ENCODE measurements at places on chromosomes 2 and 18.

DNA sequence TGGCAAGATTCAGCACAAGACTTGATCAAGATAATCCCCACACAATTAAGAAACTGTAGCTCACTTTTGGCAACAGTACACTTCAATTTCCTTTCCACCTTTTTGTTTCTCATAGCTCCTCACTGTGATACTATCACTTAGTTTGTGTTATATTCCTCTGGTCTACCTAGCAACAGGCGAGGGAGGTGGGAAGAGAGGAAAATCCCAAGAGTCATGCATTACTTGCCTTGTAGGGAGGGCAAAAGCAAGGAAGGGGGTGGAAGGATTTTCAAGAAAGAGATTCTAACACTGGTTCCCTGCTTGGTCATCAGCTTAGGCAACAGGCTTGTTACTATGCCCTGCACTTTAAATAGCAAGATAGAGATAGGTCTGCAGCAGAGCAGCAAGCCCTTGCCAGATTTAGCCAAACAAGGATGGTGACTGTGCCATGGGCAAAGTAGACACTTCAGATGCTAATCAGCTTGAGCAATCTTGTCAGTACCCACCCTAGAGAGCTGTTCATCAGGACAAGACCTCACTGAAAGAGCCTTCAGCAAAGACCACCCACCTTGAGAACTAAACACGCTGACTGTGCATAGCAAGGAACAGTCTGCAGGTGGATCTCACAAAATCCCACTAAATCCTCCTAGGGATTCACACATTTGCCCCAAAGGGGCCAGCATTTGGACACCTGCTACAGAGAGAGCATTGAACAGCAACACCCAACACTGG, 134.6 kb downstream of the MBD2 start:
- DNase-seq, result no peak

DNA sequence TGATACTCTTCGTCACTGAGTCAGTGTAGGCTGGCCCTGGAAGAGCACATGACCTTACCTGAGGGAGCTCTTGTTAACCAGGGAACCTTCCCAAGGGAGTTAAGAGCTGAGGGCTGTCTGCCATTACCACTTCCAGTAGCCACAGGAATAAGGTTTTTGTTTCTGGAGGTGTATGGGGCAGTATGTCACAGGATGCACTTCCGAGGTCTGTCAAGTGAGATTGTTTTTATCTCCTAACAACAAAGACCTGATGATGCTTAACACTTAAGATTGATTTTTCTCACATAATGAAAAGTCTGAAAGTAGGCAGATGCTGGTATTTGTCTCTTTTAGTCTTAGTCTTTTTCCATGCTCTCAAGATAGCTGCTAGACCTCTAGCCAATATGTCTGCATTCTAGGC, 41.8 kb downstream of the PSMA8 start:
- DNase-seq, result no peak

- DNase-seq, result no peak
Observed at GRCh38 chr2:111025288-111025687, 95.4 kb upstream of the BCL2L11 start.

DNA sequence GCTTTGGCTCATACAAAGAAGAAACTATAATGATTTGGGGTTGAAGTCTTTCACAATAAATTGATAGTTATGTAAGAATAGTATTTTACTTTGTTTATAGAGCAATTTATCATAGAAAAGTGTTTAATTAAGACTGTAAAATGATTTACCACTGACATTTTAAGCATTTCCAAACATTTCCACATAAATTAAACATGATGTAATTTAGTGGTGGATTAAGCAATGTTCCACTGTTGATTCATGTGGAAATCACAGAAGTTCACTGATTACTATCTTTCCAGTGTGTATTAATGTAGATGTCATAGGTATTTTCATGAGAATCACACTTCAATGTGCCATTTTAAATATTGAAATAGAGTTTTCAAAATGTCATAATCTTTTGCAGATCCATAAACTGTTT, 40.1 kb upstream of the GRB14 start:
- DNase-seq, result no peak

DNA sequence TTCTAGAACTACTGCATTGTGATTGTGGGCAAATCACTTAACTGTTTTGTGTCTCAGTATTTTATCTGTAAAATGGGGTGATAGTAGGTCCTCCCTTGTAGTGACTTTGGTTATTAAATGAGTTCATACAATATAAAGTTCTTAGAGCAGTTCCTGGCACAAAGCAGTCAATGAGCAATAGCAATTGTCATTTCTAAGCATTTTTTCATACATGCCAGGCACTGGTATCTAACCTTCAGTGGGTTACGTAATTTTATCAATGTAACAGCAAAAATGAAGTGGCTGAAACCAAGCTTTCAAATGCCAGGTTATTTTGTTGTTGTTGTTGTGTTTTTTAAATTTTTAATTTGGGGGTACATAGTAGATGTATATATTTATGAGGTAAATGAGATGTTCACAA, 401.9 kb downstream of the MEIS1 start:
- no peak for DNase-seq

GRCh38 chr2:240155048-240155744, 14.7 kb upstream of the OTOS start:
- DNase-seq, result no peak

- no peak for DNase-seq
Observed at GRCh38 chr2:21740484-21740883, 616.7 kb downstream of the TDRD15 start.

DNA sequence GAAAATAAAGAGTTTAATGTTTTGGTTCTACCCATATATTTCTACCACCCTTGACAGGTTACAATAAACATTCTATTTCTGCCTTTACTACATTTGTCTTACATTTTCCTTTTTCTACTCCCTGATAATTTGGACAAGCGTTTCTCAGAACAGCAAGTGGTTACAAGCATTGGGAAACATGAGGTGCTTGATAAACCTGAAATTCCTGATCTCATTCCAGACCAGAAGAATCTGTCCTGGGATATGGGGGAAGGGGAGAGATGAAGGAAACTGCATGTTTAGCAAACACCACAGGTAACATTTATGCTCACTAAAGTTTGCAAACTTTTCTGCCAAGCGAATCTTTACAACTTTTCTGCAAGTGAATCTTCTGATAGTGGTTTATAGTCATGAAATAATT, 28.3 kb upstream of the DSC1 start:
- DNase-seq, result no peak

GRCh38 chr18:70234667-70235459, 29.4 kb upstream of the RTTN start:
- no peak for DNase-seq

- DNase-seq, result no peak
Observed at GRCh38 chr2:221293949-221294742, 278.0 kb downstream of the EPHA4 start.

DNA sequence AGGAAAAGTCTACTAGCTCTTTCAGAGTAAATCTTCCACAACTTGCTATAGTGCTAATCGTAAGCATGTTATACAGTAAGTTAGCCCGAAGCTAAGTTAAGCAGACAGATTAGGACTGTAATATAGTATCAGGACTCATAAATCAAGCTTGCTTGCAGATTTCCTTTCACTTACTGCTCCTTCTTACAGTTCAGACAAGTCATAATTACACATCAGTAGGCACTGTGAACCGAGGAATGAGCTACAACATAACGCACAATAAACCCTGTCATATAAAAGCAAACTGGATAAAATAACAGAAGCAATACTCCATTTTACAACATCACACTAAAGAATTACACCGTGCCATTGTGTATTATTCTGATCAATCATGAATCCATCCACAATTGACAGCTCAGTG, 832.6 kb upstream of the ZEB2 start:
- DNase-seq, result no peak

- DNase-seq, result no peak
Observed at GRCh38 chr2:117199511-117199910, 615.0 kb upstream of the DDX18 start.

DNA sequence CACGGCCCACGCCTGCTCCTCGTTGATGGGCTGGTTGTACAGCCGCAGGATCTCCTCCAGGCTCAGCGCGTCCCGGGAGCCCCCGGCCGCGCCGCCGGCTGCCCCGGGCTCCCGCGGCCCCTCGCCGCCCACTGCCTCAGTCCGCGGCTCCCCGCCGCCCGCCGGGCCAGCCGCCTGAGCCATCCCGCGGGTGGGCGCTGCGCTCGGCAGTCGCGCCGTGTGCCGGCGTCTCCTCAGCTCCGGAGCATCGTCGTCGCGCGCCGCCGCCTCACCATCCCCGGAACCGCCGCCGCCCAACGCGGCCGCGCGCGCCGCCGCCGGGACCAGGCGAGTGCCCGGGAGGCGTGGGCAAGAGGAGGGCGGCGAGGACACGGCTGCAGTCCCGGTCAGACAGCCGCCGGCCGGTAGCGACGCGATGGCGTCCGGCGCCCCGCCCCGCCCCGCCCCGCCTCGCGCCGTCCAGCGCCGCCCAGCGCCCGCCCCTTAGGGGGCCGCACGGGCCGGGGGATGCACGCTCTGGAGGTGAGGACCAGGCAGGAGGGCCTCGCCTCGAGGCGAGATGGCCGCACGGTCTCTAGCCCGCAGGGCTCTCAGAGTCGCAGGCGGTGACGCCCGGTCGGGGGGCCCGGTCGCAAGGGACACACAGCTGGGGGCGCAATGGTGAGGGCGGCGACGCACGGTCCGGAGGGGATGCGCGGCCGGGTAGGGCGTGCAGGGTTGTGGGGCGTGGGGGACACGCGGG, at the start of gene SPIRE1:
Gene SPIRE1 (minus strand): TSS at position 424 of the 742 bp plus-strand sequence. CDS start 241 bp downstream, at position 183.
- no peak for DNase-seq

DNA sequence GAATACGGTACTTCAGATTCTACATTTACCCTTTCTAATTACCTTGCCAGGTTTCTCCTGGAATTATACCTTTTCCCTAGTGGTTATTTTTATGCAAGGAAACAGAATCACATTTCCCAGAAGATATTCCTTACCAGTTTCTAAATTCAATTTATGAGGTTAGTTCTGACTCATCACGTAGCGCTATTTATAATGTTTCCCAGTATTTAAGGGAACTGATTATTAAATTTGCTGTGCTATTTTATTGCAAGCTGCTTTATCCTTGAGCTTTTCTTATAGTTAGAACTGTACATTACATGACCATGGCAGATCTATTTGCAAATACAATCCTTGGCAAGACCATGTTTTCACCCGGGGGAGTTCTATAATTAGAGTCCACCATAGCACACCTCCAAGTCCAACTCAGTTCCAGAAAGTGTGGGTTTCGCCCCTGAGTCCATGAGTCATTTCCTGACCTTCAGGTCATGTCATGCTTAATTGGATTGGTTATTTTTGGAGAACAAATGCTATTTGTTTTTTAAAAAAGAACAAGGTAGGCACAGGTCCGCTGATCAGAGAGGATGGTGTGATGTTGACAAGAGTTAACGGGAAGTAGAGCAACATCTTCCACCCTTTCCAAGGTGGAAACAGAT, 126.6 kb downstream of the ZNF532 start:
- DNase-seq, result no peak

GRCh38 chr2:184921676-184922075, 323.3 kb downstream of the ZNF804A start:
- no peak for DNase-seq

- DNase-seq, result no peak
Observed at GRCh38 chr2:120066800-120067547, 54.1 kb downstream of the EPB41L5 start.

DNA sequence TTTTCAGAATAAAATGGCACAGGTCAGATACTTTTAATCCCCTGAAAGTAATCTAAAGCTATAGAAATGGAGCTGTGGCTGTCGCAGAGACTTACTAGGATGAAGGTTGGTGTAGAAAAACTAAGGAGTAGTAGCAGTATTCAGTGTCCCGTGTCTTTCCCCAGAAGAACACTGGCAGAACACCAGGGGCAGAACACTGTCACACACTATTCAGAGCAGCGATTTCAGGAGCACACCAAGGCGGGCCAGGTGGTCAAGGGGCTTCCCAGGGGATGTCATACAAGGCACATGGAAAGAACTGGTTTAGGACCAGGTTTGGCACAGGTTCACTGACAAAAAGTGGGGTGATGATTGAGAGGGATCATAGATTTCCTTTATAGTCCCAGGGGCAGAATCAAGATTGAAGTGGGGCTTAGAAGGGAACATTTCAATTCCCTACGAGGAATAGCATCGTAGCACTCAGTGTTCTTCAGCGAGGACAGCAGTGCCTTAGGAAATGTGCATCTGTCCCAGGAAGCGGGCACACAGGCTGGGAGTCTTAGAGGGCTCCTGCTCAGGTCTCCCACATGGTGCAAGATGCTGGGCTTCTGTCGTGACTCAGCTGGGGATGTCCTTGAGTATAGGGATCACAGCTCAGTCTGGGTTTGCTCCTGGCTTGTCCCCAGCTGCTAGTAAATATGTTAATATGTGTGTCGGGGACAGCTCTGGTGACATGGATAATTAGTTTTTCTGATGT, 22.6 kb downstream of the BCL2L11 start:
- DNase-seq, result no peak

DNA sequence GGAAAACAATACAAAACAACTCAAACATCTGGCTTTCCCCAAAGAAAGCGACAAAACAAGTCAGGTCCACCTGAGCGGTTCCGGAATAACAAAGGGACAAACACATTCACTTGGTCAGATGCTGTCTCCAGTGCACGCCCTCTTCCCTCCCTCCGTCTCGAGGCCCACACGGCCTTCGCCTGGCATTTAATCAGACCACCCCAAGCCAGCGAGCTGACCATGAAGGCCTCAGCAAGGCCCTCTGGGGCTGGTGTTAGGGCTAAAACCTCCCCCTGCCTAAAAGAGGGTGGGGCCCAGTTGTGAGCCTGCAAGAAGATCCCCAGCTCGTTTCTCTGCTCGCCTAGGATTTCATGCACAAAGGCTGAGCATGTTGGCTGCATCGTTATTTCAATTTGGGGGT, 180.3 kb downstream of the EIPR1 start:
- no peak for DNase-seq

DNA sequence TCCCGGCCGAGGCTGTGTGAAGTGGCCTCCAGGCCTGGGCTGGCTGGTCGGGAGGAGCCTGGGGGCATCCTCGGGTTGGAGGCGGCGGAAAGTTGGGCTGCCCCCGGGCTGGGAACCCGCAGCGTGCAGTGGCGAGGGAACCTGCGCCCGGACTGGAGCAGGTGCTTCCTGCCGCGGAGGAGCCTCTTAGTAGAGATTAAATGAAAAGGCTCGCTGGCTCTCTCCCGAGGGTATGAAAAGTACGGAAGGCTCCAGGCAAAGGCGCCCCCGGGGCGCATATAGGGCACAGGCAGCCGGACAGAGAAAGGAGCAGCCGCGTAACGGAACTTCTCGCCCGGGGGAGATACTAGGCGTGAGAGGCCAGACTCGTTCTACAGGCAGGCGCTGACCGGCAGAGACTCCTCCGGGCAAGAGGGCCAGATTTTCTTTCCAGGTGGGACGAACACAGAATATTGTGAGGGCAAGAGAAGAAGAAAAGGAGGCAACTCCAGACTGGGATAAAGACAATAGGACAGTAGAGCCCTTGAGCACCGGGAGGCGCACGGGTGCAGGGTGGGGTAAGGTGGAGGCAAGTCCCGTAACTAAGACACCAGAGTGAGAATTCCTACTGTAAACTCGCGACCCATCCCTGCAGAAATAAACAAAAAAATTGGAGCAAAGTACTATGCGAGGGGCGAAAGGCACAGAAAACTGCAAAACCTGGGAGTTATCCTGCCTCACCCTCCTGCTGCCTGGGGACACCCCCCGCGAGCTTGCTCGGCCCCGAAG, 816 bp downstream of the CDH2 start:
- DNase-seq, result no peak

DNA sequence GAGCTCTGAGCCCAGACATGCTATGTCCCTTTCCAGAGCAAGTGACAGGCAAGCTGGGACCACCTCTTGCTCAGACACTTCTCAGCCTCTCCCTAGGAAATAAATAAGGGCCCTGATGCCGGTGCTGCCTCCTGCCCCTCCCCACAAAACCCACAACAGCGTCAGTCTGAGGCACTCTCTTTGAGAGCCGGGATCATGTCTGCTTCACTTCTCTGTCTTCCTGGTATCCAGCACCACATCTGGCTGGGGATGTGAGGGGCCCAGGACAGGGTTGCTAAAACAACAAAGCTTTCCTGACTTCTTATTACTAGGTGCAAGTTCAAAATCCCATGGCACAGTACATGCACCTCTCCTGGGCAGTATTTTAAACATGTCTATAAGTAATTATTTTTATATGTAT, 103.9 kb upstream of the GLI2 start:
- no peak for DNase-seq

Data from T-helper 1 cell (primary cell).